ENCODE measurements at places on chromosomes 6 and 20.

GRCh38 chr6:25387911-25388310 is 108.7 kb downstream of the CARMIL1 start:
- no peak for DNase-seq

DNA sequence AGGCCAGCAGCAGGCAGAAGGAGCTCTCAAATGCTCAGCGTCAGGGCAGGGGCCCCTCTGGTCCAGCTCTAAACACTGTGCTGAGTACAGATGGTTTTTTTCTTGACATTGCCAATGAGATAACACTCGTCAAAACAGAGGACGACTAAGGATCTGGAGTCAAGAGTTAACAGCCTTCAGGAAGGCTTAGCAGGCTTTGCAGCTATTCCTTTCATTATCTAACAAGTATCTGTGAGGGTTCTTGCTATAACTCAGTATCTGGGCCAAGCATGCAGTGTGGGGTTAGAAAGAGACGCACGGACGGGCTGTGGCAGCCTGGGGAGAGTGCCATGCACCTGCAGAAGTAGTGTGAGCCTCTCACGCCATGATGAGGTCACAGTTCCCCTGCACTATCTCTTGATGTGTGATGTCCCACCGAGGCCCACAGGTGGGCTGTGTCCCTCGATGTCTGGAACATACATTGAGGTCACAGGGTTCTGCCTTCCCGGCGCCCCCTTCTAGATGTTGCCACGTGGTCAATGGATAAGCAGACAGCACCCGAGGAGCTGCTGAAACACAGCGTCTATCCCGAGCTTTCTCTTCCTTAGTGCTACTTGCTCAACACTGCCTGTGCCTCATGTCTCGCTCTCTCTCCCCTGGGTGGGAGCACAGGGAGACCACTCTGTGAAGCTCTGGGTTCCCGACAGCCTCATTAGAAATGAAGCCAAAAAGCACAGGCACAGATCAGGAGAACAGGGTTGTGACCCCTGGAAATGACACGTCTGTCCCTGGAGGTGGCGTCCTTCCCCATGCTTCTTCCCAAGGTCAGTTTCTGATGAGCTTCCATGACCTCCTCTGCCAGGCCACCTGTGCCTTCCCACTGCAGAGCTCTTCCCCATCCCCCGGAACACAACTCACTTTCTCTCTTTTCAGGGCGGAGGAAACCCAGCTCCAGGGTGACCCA is 85.5 kb upstream of the RPS6KA2 start:
- no peak for DNase-seq

DNA sequence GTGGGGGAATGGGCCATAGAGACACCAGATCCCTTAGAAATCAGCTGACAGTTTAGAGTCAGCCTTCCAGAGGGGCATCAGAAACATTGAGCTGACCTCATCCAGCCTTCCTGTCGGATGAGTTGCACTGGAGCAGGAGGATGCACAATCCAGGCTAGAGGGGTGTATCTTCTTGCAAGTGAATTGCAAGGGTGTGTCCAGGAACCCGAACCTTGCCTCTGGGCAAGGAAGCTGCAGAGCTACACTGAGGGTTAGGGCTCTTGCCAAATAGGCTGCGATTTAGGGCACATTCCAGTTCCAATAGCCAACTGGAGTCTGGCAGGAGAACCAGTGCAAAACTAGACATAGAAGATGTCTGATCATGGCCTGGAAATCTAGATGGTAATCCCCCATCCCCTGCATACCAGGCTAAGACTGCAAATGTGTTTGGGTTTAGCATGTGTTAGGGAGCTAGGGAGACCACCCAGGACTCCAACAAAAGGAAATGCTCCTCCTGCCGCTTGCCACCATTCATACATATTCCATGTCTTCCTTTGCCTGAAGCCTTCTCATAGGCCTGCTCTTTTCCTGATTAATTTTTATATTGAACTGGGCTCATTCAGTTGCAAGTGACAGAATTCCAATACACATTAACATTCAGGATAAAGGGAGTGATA is 6.3 kb upstream of the UTRN start:
- DNase-seq, result peak; percentile 97

DNA sequence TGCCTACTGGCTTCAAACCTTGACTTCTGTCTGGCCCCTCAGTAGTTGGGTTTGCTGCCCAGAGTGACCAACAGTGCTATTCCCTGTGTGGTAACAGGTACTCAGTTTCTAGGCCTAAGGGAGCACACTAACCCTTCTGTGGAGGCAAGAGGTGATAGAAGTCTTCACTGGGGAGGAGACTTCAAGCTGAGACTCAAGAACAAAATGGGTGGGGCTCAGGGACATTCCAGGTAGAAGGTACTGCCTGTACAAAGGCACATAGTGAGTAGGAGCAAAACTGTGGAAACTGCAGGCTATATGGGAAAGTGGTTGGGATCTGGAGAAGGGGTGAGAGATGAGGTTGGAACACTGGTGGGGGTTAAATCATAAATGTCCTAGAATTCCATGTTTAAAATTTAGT is 2.3 kb upstream of the SCAND1 start:
- DNase-seq, result no peak

- no peak for DNase-seq
These were observed 44.0 kb downstream of the PANK2 start for GRCh38 chr20:3933218-3933617.

DNA sequence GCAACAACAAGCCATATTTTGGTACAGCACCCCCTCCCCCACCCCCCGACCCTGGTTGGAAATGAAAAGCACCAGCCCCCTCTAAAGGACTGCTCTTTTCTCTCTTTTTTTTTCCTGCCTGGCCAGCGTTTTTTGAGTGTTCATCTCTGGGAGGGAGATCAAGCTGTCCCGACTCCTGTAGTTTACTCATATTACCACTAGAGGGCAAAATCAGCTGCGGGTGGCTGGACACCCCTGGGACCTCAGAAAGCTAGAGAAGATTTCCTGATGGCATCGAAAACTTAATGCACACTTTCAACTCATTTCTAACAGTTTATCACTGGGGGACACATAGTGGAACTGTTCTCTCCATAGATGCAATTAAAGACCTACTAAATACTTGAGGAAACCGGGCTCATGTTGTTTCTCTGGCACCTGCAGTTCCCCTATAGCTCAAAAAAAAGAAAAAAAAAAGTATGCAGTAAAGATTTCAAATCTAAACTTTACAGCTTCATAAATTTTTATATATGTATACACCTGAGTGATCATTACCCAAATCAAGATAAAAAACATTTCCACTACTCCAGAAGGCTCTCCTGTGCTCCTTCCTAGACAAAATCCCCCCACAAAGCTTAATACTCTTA is 24.4 kb downstream of the CNBD2 start:
- peak; percentile 33 for DNase-seq

All from NCI-H226 (cell line).